ENCODE measurements at places on chromosomes 5 and 9.

- H3K27me3 ChIP-seq = no peaks in the 10 kb centered on the region
- H3K36me3 ChIP-seq = no peaks in the 10 kb centered on the region
- no peaks in the 10 kb centered on the region for H3K4me1 ChIP-seq
Measured at GRCh38 chr9:119027901-119028699, 341.1 kb downstream of the BRINP1 start.

- peaks cover 3% of the 10 kb centered on the region for H3K27me3 ChIP-seq
- no peak overlapping the region for H3K27ac ChIP-seq
- H3K36me3 ChIP-seq = no peaks in the 10 kb centered on the region
- H3K4me1 ChIP-seq = no peaks in the 10 kb centered on the region
- no peak for DNase-seq
Measured at GRCh38 chr9:115466756-115467155, 348.8 kb upstream of the TNC start.

- H3K36me3 ChIP-seq = no peaks in the 10 kb centered on the region
- H3K27me3 ChIP-seq = peaks cover 40% of the 10 kb centered on the region
- H3K4me1 ChIP-seq = peaks cover 2% of the 10 kb centered on the region
- H3K27ac ChIP-seq = no peak overlapping the region
Measured at GRCh38 chr9:132983491-132984201, 5.2 kb downstream of the GFI1B start.

DNA sequence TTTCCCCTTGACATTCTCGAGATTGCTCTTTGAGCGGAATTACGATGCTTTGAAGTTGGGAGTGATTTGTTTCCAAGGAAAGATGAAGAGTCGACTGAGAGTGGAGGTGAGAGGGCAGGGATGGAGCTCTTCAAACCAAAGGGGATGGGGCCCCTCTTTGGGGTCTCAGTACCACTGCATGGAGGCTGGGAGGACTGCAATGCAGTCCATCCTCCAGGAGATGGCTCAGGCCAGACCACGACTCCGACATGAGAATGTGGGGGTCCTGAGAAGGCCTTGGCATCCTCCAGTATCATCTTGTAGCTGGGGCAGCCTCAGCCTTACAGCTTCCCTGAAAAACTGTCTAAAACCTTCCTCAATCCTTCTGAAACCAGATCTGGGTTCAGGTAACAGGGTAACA is 51.1 kb upstream of the CDKN2AIPNL start:
- H3K27me3 ChIP-seq = peaks cover 4% of the 10 kb centered on the region
- peaks cover 22% of the 10 kb centered on the region for H3K4me1 ChIP-seq
- H3K27ac ChIP-seq = no peak overlapping the region
- DNase-seq = no peak
- no peak overlapping the region for H3K4me3 ChIP-seq

GRCh38 chr5:37979559-37979958 is 139.7 kb upstream of the GDNF start:
- H3K27me3 ChIP-seq = no peaks in the 10 kb centered on the region
- H3K4me3 ChIP-seq = no peak overlapping the region
- no peak overlapping the region for H3K27ac ChIP-seq
- H3K36me3 ChIP-seq = no peaks in the 10 kb centered on the region
- DNase-seq = no peak
